Kidney (tissue), 22 donors: ENCODE measurements at places on chromosomes 11 and 22. TPM values are rescaled to one million over a fixed set of nuclear protein-coding genes. Genes with fewer than 3 reads are reported as not detected.
A peak's percentile ranks its signal among the peaks of the same experiment; 100 is the strongest.

DNA sequence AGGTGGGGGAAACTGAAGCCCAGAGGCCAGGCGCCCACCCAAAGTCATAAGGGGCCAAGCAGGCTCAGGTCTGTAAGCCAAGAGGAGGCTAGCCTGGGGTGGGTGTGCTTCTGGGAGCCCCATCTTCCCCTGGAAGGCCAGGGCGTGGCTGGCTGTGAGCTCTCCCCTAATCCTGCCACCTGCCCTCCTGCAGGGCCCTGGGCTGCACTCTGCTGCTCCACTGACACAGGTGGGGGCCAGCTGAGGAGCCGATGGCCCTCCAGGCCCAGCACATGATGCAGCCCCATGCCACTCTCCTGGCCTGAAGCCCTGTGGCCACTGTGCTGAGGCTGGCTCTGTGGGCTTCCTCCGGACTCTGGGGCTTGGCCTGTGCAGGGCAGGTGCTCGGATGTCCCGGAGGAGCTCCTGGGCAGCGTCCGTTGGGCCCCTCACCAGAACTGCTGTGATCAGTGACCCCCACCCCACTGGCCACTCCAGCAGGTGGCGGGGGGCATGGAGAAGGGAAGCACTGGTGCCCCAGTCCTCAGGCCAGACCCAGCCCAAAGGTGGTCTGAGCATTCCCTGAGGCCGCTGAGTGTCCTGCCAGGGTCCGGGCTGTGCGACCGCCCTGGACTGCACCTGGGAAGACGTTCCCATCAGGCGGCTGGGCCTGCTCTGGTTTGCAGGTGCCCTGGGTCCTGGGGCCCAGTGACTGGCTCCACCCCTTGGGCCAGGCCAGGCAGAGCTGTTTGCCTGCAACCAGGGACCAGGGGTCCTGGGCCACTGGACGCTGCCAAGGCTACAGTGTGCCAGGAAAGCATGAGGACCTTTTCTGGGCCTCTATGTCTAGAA is 8.5 kb downstream of the PIM3 start:
- H3K36me3 ChIP-seq: peaks cover 4% of the 10 kb centered on the region
- peak overlapping the region; percentile 97 for H3K27ac ChIP-seq
- H3K4me3 ChIP-seq: no peak overlapping the region
- peaks cover 2% of the 10 kb centered on the region for H3K4me1 ChIP-seq
- H3K27me3 ChIP-seq: peaks cover 5% of the 10 kb centered on the region

- peaks cover 4% of the 10 kb centered on the region for H3K36me3 ChIP-seq
- peak overlapping the region; percentile 76 for H3K27ac ChIP-seq
- peak overlapping the region; percentile 88 for H3K4me3 ChIP-seq
- no peaks in the 10 kb centered on the region for H3K27me3 ChIP-seq
- no peak for DNase-seq
Observed at GRCh38 chr11:33773404-33773986, 825 bp downstream of the FBXO3 start.

- H3K4me1 ChIP-seq: peaks cover 13% of the 10 kb centered on the region
- DNase-seq: peak; percentile 89
- H3K27ac ChIP-seq: peak overlapping the region; percentile 71
Observed at GRCh38 chr22:37802310-37803194, 5.2 kb upstream of the GCAT start.

DNA sequence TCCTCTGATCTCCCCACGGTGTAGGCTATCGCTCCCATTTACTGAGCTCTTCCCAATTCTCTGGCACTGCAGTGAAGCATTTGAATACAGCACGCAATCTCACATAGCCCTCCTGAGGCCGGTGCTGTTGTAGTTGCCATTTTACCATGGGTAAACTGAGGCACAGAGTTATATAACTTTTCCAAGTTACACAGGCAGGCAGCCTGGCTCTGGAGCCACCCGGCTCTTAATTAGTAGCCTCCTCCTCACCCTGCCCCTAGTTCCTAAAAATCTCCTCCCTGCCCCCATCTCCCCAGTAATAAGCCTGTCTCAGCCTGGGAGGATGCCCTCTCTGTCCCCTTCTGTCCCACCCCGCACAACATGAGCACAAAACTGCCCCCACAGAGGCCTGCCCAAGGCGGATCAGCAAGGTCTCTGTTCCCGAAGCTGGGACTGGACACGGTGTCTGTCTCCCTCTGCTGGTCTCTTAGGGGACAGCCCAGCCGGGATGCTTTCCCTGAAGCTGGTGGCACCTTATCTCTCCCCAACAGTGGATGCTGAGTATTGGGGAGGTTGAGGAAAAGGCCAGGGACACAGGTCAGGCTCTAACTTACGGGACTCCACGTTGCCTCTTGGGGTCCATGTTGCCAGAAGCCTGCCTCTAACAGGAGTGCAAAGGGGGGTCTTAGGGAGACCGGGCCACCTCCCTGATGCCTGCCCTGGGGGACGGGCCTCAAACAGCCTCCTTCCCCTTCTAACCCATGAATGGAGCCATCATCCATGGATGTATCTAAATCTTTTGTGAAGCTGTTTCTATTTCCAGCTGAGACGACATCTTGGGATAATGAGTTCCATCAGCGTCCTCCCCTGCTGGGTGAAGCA is 9.1 kb upstream of the CLCF1 start:
- no peaks in the 10 kb centered on the region for H3K36me3 ChIP-seq
- H3K27me3 ChIP-seq: no peaks in the 10 kb centered on the region
- no peak overlapping the region for H3K27ac ChIP-seq
- no peak overlapping the region for H3K4me3 ChIP-seq
- DNase-seq: peak; percentile 89
- no peaks in the 10 kb centered on the region for H3K4me1 ChIP-seq

DNA sequence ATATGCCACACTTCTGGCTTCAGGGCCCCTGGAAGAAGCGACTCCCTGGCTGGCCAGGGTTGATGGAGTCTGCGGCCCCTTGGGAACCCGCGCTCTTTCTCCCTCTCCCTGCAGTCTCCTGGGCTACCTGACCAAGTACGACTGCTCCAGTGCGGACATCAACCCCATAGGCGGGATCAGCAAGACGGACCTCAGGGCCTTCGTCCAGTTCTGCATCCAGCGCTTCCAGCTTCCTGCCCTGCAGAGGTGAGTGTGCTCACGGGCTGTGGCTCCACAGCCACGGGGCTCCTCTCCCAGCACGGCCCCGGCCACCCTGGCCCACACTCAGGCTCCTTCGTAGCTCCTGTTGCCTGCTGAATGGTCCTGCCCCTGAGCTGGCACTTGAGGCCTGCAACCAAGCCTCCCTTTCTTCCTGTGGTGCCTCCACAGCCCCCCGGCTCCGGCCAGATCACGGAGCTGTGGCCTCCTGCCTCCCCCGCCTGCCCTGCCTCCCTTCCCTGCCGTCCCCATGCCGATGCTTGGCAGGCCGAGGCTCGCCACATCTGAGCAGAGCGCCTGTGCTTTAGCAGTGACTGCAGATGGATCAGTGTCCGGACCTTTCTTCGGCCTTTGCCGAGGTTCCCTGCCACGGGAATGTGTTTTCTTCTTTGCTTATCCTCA is 36.2 kb upstream of the KRTAP5-7 start:
- no peak overlapping the region for H3K27ac ChIP-seq
- H3K36me3 ChIP-seq: peaks cover 28% of the 10 kb centered on the region
- H3K4me3 ChIP-seq: no peak overlapping the region

DNA sequence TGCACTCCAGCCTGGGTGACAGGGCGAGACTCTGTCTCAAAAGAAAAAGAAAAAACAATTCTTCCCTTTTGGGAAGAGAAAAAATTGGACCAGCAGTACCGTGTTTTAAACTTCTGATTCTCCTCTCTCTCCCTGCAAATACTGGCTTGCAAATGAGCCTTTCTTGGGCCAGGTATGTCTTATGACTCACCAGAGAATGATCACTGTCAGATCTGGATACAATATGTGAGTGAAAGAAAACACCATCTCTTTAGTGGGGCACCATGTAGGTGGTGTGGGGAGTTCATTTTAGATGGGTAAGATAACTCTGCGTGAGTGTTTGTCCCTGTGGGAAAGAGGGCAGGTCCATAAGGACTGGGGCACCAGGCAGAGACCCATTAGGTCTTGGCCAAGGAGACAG is 2.4 kb upstream of the SCGB2A2 start:
- no peak for DNase-seq
- H3K36me3 ChIP-seq: no peaks in the 10 kb centered on the region
- no peak overlapping the region for H3K4me3 ChIP-seq
- no peak overlapping the region for H3K27ac ChIP-seq

DNA sequence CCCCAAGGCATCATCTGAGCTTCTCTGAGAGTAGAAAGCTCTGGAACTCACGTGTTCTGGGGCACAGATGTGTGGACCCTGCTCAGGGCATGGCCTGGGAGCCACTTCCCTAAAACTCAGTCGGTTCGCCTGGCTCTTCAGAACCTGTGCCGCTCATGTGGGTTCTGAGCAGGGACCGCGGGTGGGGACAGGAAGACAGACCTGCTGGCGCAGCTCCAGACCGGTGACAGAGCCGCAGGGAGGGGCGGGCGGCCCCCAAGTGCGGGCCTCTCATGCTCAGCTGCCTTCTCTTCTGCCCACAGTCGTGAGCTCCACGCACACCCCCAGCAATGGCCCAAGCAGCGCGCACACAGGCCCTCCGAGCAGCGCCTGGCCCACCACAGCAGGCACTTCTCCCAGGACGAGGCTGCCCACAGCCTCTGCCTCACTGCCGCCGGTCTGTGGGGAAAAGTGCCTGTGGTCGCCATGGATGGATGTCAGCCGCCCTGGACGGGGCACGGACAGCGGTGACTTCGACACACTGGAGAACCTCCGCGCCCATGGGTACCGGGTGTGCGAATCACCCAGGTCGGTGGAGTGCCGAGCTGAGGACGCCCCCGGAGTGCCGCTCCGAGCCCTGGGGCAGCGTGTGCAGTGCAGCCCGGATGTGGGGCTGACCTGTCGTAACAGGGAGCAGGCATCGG is 24.2 kb downstream of the MUC5AC start:
- no peak overlapping the region for H3K27ac ChIP-seq
- H3K4me3 ChIP-seq: no peak overlapping the region
- no peaks in the 10 kb centered on the region for H3K27me3 ChIP-seq
- H3K4me1 ChIP-seq: no peaks in the 10 kb centered on the region
- H3K36me3 ChIP-seq: no peaks in the 10 kb centered on the region
- peak; percentile 52 for DNase-seq

- no peaks in the 10 kb centered on the region for H3K4me1 ChIP-seq
- DNase-seq: no peak
- no peaks in the 10 kb centered on the region for H3K36me3 ChIP-seq
- H3K27me3 ChIP-seq: no peaks in the 10 kb centered on the region
- H3K27ac ChIP-seq: no peak overlapping the region
- H3K4me3 ChIP-seq: no peak overlapping the region
Observed at GRCh38 chr11:32039149-32039548, 51.7 kb upstream of the RCN1 start.

- H3K36me3 ChIP-seq: no peaks in the 10 kb centered on the region
- H3K27me3 ChIP-seq: no peaks in the 10 kb centered on the region
- peak overlapping the region; percentile 77 for H3K27ac ChIP-seq
- peaks cover 25% of the 10 kb centered on the region for H3K4me1 ChIP-seq
- no peak overlapping the region for H3K4me3 ChIP-seq
- no peak for DNase-seq
Observed at GRCh38 chr11:130318031-130318673, 3.4 kb upstream of the ZBTB44 start.

DNA sequence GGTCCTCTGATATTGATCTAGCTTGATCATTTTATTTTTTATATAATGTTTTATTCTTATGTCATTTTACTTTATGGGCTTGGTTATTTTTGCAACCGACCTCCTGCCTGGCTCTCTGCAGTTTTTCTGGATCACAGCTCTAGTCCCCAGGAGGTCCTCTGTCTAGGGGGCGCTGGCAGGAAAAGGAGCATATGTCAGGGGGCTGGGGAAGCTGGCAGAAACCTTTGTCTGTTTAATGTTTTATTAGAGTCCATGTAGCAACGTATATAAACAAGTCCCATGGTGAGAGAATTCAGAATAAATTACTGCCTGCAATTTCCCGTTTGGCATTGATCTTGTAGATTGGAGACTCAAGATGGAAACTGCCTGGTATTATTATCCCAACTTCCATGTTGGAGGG is 133.5 kb upstream of the ZBED5 start:
- H3K36me3 ChIP-seq: no peaks in the 10 kb centered on the region
- no peak overlapping the region for H3K4me3 ChIP-seq
- no peaks in the 10 kb centered on the region for H3K27me3 ChIP-seq

GRCh38 chr22:43957871-43958270 is 2.6 kb downstream of the SAMM50 start:
- peaks cover 12% of the 10 kb centered on the region for H3K4me1 ChIP-seq
- no peaks in the 10 kb centered on the region for H3K27me3 ChIP-seq
- H3K36me3 ChIP-seq: no peaks in the 10 kb centered on the region
- no peak for DNase-seq
- no peak overlapping the region for H3K27ac ChIP-seq
- H3K4me3 ChIP-seq: no peak overlapping the region

The IZUMO1R gene
- polyA plus RNA-seq: not detected

The CSRP3 gene
- polyA plus RNA-seq: not detected

GRCh38 chr22:21904250-21904789 is 36.9 kb upstream of the MAPK1 start:
- no peaks in the 10 kb centered on the region for H3K36me3 ChIP-seq
- H3K4me3 ChIP-seq: no peak overlapping the region
- H3K27me3 ChIP-seq: no peaks in the 10 kb centered on the region
- H3K4me1 ChIP-seq: no peaks in the 10 kb centered on the region
- DNase-seq: no peak
- H3K27ac ChIP-seq: no peak overlapping the region

DNA sequence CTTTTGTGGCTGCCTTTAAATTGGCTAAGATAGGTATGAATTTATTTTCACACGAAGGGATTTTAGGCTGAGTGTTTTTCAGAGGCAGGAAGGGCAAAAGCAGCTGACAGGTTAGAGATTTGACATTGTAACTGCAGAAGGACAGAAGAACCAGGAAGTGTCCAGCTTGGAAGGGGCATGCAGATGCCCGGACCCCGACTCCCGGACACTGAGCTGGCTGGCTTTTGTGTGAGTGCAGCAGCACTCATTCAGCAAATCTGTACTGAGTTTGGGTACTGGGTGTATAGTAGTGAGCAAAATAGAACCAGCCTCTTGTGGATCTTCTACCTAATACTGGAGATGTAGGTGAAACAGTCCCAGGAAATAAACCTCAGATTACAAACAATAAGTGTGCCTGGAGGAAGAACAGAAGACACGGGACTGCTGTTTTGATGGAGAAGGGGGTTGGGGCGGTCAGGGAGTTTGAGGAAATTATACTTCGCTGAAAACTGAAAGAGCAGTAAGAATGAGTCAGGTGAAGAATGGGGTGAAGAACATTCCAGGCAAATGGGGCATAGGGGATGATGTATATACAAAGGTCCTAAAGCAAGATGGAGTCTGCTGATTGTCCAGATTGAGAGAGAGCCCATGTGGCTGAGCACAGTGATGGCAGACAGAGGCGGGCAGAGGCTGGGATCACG is 64.6 kb downstream of the PPFIBP2 start:
- no peaks in the 10 kb centered on the region for H3K27me3 ChIP-seq
- peak overlapping the region; percentile 7 for H3K27ac ChIP-seq
- H3K4me3 ChIP-seq: peak overlapping the region; percentile 45
- H3K36me3 ChIP-seq: no peaks in the 10 kb centered on the region
- no peak for DNase-seq

The RFPL2 gene
- not detected for polyA plus RNA-seq

- H3K4me1 ChIP-seq: no peaks in the 10 kb centered on the region
- no peak overlapping the region for H3K27ac ChIP-seq
- H3K4me3 ChIP-seq: no peak overlapping the region
Observed at GRCh38 chr22:44272401-44272771, 40.4 kb downstream of the SHISAL1 start.

The TRMU gene
- polyA plus RNA-seq: 41.1 TPM

GRCh38 chr11:83970061-83970671 is 684.0 kb upstream of the CCDC90B start:
- H3K27ac ChIP-seq: no peak overlapping the region
- H3K36me3 ChIP-seq: no peaks in the 10 kb centered on the region
- H3K27me3 ChIP-seq: no peaks in the 10 kb centered on the region
- no peak overlapping the region for H3K4me3 ChIP-seq
- no peaks in the 10 kb centered on the region for H3K4me1 ChIP-seq
